Memory B cell (primary cell): ENCODE measurements at places on chromosomes 6 and 20.

- DNase-seq: no peak
Observed at GRCh38 chr20:3987296-3987695, 28.1 kb downstream of the RNF24 start.

DNA sequence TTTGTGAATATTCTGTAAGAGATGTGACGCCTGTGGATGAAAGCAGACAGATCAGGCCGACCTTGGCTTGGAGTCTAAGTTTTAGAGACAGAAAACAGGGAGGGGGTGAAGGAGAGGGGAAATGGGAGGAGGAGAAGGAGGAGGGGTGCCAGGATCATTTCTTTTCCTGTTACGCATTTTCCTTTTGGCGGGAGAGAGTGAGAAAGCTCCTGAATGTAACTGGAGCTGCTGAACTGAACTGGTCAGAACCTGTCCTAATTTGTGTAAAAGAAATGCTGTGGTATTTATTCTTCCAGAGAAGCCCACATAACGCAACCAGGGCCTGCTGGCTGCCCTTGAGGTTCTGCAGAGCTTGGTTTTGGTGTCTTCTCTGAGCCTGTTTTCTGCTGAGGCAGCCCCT, 41.9 kb downstream of the UTRN start:
- DNase-seq: no peak

- DNase-seq: no peak
Observed at GRCh38 chr20:46353500-46354206, 45.4 kb upstream of the CDH22 start.

DNA sequence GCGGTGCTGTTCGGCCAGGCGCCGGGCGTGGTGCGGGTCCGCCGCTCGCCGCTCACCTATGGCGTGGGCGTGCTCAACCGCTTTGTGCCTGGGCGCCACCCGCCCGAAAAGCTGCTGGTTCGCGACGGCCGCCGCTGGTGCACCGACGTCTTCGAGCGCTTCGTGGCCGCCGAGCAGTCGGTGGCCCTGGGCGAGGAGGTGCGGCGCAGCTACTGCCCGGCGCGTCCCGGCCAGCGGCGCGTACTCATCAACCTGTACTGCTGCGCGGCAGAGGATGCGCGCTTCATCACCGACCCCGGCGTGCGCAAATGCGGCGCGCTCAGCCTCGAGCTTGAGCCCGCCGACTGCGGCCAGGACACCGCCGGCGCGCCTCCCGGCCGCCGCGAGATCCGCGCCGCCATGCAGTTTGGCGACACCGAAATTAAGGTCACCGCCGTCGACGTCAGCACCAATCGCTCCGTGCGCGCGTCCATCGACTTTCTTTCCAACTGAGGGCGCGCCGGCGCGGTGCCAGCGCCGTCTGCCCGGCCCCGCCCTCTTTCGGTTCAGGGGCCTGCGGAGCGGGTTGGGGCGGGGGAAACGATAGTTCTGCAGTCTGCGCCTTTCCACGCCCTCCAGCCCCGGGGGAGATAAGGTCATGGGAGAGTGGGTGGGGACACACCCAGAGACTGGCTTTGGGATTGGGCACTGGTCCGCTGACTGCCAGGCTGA, 15.7 kb downstream of the ADISSP start:
- no peak for DNase-seq

DNA sequence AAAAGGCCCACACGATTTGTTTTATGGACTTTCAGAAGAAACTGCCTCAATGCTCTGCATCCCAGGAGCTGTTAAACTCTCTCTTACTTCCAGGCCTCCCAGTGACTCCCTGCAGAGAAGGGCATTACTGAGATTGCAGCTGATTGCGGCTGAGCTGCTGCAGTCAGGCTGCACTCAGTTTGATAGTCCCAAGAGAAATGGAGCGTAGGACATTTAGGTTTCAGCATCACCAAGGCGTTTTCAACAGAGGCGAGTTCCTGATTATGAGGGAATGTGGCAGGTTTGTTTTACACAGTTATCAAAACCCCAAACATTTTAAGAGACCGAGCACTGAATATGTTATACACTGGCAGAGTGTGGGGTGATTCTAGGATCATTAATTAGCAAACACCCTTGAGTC, 145.6 kb downstream of the TBX18 start:
- DNase-seq: no peak

- no peak for DNase-seq
Observed at GRCh38 chr20:63100926-63101699, 94.3 kb upstream of the BHLHE23 start.
